Activated naive CD4-positive, alpha-beta T cell (primary cell): ENCODE measurements at places on chromosomes 1 and 21.

GRCh38 chr1:225691377-225691776 is 38.5 kb upstream of the ENAH start:
- no peak for DNase-seq

- no peak for DNase-seq
Observed at GRCh38 chr1:153937331-153937730, 9.2 kb downstream of the DENND4B start.

DNA sequence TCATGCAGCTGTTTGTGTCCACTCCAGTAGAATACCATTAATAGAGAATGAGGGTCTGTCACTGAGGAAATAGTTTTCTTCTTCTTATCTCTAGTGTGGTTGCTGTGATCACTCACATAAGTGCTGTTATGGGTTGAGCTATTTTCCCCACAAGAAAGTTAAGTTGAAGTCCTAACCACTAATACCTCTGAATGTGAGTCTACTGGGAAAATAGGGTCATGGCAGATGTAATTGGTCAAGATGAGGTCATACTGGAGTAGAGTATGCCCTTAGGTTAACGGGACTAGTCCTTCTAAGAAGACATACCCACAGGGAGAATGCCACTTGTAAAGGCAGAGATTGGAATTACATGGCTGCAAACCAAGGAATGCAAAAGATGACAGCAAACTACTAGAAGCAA is 70.5 kb upstream of the COL24A1 start:
- DNase-seq: no peak

DNA sequence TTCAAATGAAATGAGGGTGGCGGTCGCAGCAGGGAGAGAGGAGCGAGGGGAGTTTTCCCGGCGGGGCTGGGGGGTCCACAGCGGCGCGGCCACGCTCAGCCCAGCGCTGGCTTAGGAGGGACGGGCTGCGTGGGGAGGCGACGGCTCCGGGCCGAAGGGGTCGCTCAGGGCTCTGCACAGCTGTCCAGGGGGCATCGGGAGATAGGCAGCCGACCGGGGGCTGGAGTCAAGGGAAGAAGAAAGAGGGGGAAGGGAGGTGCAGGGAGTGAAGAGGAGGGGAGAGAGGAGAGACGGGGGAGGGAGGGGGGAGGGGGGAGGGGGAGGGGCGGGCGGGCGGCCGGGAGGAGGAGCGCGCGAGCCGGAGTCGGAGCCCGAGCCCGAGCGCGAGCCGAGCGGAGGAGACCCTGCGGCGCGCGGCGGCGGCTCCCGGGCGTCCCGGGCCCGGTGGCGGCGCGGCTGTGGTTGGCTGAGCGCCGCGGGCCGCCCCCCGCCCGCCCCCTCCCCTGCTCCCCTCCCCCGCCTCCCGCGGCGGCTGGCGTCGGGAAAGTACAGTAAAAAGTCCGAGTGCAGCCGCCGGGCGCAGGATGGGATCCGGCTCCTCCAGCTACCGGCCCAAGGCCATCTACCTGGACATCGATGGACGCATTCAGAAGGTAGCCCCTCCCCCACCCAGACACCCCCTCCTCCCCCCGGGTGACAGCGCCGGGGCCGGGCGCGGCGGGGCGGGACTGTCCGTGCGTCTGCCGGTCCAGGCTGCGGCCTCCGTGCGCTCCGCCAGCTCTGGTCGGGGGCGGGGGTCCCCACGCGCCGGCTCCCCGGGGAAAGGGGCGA is at the start of gene PDE9A:
PDE9A (plus strand) TSS at position 391 of the 831 bp plus-strand sequence; CDS start at position 585, 194 bp downstream.
- DNase-seq: no peak

DNA sequence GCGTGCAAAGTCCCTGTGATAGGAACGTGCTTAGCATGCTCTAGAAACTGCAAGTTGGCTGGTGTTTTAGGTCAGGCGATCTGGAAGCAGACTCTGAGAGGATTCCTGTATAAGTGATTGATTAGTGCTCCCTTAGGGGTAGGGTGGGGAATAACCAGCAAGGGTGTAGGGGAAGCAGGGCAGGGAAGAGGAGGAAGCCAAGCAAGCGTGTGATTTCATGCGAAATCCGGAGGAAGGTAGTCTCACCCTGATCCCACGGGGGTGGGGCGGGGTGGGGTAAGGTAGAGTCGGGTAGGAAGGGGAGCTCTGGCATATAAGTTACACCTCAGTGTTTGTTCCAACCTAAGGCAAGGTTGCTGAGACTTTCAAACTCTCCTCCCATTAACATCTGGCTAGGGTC is 24.9 kb upstream of the CTPS1 start:
- no peak for DNase-seq

GRCh38 chr1:91601554-91602376 is 101.1 kb downstream of the CDC7 start:
- DNase-seq: no peak

GRCh38 chr1:30028939-30029338 is 694.4 kb downstream of the MATN1 start:
- no peak for DNase-seq

- DNase-seq: peak; percentile 6
Observed at GRCh38 chr1:206012086-206012859, 9.1 kb upstream of the RAB7B start.

DNA sequence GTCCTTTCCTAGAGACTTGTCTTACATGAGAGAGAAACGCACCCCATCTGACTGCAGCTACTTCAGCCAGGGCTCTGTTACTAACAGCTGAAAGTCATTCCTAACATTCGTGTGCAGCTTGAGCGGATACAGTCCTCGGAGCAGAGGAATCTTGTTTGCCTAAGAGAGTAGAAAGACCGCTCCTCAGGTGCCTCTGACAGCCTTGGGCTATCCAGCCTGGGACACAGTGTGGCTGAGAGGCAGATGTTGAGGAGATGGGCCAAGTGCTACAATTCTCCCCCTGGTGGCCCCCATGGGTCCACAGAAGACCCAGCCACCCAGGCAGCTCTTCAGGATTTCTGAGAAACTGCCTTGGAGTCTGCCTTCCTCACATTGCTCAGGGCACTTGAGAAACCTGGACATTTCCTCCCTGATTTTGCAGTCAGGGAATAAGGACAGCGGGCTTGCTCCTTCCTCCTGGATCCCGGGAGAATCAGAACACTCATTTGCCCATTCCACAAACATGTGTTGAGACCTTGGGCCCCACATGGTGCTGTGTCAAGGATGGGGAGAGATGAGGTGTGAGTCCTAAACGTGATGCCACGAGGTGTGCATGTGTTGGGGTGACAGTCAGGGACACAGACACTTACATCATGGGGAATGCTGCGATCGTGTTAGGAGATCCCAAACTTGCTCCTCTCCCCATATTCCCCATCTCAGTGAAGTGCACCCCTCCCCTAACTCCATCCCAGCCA is 13.1 kb downstream of the TRIM62 start:
- no peak for DNase-seq

GRCh38 chr1:1298861-1299685 is 8.7 kb downstream of the ACAP3 start:
- DNase-seq: no peak

- DNase-seq: no peak
Observed at GRCh38 chr1:26827663-26828062, 1.2 kb downstream of the ZDHHC18 start.

GRCh38 chr1:29213055-29213454 is 17.7 kb downstream of the MECR start:
- DNase-seq: no peak

GRCh38 chr1:26530895-26531598 is 1.5 kb downstream of the RPS6KA1 start:
- DNase-seq: no peak
